ENCODE measurements at places on chromosomes 7 and 10. TPM values are rescaled to one million over a fixed set of nuclear protein-coding genes. Genes with fewer than 3 reads are reported as not detected.

- no peak overlapping the region for H3K4me3 ChIP-seq
- H3K27me3 ChIP-seq = no peaks in the 10 kb centered on the region
- DNase-seq = no peak
- H3K4me1 ChIP-seq = no peaks in the 10 kb centered on the region
These were observed 43.5 kb downstream of the PUS7 start for GRCh38 chr7:105478606-105479005.

GRCh38 chr7:96486681-96487080 is 164.8 kb upstream of the SLC25A13 start:
- DNase-seq = no peak
- H3K4me1 ChIP-seq = no peaks in the 10 kb centered on the region
- H3K36me3 ChIP-seq = no peaks in the 10 kb centered on the region
- no peaks in the 10 kb centered on the region for H3K27me3 ChIP-seq
- no peak overlapping the region for H3K4me3 ChIP-seq

GNGT1 gene
- not detected for total RNA-seq

CALHM1 gene
- total RNA-seq = not detected

Data from right atrium auricular region (tissue), 2 donors.